NCI-H526 (cell line): ENCODE measurements at places on chromosomes 3 and 15.

DNA sequence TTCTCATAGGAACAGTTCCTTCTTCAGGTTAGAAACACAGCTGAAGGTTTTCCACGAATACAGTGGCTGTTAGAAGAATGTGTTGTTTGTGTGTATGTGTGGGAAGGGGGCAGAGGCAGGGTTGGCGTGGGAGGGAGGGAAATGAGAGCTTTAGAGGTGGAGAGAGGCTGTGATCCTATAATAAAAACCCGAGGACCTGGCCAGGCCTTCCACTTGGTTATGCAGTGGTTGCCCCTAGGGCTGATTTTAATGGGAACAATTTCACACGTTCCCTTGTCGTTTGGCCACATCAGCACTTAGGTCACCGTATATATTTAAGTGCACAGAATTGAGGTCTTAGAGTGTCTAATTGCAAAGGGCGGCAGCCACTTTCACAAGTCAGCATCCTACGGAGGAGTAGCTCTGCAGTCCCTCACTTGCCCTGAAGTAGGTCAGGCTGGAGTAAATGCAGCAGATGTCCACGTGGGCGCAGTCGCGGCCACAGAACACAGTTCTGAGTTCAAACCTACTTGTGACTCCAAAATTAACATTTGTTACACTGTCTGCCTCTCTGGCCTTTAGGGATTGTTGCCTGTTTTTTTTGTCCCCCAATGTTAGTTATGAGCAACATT lies 85.6 kb downstream of the PDCD6IP start:
- DNase-seq, result peak; percentile 11

- DNase-seq, result no peak
Measured at GRCh38 chr15:101358895-101359294, 63.8 kb upstream of the SNRPA1 start.

DNA sequence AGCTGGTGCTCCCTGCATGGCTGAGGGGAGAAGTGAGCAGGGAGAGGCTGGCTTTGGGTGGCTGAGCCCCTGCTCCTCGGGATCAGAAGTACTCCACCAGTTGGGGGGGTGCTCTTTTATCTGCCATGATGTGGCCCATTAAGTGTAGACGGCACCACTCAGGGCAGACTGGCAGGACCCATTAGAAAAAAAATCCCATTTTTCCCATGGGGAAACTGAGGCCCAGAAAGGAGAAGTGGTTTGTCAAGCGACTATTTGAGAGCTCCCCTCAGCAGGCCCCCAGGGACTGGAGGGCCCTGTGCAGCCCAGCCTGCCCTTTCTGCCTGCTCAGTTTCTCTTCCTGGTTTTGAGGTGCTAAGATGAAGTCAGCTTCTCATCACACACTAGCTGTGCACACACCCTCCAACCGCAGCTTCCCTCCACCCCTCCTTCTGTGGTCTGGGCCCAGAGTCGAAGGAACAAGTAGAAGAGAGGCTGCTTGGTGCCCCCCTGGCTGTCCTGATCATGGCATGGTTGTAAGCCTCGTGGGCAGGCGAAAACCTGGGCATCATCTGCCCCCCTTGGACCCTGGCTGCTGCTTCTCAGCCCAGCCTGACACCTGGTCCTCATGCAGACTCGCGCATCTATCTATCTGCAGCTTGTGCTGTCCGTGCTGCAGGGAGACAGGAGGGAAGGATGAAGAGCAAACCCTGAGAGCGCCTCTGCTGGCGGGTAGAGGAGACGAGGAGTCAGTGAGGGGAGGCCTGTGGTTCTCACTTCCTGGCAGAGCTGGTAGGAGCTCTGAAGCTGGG lies 5.6 kb downstream of the CSK start:
- peak; percentile 90 for DNase-seq

- peak; percentile 53 for DNase-seq
Measured at GRCh38 chr3:14124223-14124614, 451 bp downstream of the CHCHD4 start.

DNA sequence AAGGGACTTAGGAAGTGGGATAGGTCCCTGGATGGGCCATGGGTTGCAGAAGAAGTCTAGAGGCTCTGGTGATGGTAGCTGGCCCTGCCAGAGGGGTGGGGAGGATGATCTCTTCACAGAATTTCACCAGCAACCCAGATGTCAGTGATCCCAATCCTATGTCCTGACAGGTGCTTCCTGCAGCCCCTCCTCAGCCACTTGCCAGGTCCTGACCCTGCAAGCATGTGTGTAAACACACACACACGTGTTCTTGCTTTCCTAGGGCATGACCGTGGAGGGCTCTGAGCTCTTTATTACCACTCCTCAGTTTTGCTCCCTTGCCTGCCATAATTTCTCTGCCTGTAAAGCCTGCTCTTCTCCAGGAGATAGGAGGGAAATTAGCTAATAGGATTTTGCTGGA lies 12.5 kb downstream of the TEX264 start:
- no peak for DNase-seq
